ENCODE measurements at places on chromosomes 2 and 18.

DNA sequence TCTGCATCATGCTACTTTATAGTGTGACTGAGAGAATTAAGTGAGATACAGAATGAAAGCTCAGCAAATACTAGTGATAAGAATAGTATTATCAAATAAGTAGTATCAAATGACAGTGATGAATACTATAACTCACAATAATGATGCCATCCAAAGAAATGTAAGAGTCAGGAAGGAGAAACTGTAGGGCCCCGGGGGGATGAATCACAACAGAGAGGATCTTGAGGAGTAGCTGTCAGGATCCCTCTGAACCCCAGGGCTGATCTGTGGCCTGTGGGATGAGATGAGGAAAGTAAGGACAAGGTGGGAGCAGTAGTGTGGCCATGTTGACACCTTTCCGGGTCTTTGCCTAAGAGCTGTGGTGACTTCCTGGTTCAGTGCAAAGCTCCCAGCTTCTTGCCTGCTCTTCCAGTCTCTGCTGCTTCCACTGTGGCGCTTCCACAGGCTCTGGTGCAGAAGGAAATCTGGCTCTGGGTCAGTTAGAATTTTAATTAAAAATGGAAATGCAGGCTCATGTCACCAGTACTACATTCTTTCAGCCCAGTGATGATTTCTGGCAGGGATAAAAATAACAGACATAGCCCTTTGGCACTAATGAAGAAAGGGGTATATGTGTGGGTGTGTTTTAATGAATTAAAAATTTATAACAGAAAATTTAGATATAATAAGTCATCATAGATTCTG lies 166.9 kb downstream of the MYO3B start:
- no peak for DNase-seq

DNA sequence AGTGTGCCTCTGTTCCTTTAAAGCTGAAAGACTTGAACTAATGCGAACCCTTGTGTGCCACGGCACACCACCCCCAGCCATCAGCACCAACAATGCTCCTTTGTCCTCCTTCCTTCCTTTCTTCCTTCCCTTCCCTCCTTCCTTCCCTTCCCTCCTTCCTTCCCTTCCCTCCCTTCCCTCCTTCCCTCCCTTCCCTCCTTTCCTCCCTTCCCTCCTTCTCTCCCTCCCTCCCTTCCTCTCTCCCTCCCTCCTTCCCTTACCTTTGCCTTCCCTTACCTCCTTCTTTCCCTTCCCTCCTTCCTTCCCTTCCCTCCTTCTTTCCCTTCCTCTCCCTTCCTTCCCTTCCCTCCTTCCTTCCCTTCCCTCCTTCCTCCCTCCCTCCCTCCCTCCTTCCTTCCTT lies 208.3 kb upstream of the PXDN start:
- no peak for DNase-seq

GRCh38 chr18:55990186-55990585 lies 402.2 kb upstream of the TCF4 start:
- no peak for DNase-seq

DNA sequence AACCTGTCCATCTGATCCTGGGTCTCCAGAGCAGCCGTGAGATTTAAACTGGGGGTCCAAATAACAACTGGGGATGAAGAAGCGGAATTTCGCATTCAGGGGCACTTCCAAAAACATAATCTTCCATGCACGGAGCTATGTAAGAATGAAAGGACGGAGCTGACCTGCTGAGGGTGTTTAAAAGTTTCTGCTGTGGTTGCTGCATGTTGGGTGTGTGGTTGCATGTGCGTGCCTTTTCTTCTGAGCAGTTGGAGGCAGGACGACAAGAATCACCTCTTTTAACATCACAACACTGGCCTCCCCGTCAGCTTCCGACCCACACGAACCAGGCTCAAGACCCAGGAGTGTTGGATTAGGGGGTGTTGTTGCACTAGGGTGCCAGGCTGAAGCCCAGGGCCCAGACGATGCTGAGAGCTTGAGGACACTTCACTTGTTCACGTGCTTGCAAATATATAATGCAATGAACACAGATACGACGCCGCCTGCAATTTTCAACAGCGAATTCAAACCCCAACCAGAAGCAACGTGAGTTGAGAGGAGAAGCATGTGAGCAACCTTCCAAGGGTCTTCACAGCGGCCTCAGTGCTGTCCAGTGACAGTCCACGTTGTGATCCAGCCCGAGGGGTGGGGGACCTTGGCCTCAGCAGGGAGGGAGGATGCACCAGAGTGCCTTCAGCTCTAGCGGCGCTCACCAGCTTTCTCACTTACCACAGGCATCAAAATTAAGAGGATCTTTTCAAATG lies 76.0 kb upstream of the SALL3 start:
- no peak for DNase-seq

- DNase-seq: no peak
Measured at GRCh38 chr18:2573408-2573807, 2.1 kb downstream of the NDC80 start.

DNA sequence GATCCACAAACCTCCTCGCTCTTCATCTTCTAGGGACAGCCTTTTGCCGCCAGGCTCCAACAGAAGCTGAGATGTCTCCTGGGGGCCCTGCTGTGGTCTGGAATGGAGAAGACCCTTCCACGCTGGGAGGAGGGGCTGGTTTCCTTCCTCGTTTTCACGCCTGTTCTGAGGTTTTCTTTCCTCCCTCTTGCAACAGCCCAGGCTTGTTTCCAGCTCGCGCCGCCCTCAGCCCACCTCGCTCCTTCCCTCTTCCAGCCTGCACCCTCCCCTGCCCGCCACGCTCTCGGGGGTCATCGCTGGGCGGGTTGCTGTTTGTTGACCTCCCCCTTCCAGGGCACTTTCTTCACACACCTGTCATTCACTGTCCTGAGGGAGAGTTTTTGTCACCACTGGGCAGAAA lies 55.4 kb downstream of the VAPA start:
- no peak for DNase-seq

DNA sequence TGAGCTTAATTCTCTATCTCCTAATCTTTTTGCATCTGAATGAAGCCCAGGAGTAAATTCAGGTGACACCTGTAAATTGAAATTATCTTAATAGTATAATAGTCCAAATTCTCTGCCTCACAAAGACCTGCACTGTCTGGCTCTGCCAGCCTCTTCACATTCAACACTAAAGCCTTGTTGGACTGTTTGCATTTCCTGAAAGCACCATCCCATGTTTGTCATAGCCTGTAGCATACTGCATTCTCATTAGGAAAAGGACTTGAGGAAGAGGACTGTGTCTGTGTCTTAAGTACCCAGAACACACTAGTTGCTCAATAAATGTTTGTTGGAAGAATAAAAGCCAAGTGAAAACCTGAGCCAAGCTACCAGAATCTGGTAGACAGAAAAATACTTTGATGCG lies 42.9 kb upstream of the GRHL1 start:
- no peak for DNase-seq

GRCh38 chr2:45765728-45766254 lies 114.3 kb downstream of the PRKCE start:
- no peak for DNase-seq

Measured in urothelium cell line (cell line).